Suprapubic skin (tissue), 4 donors: ENCODE measurements at places on chromosomes 12 and 14. TPM values are rescaled to one million over a fixed set of nuclear protein-coding genes. Genes with fewer than 3 reads are reported as not detected.
A peak's percentile ranks its signal among the peaks of the same experiment; 100 is the strongest.

Gene SLC22A17
- 26.2 TPM for total RNA-seq

GRCh38 chr14:53537422-53538315 lies 384.5 kb upstream of the DDHD1 start:
- no peaks in the 10 kb centered on the region for H3K27me3 ChIP-seq
- H3K4me1 ChIP-seq, result peaks cover 19% of the 10 kb centered on the region
- peak overlapping the region; percentile 58 for H3K27ac ChIP-seq
- H3K36me3 ChIP-seq, result no peaks in the 10 kb centered on the region

- no peak overlapping the region for H3K4me3 ChIP-seq
- H3K4me1 ChIP-seq, result no peaks in the 10 kb centered on the region
Measured at GRCh38 chr14:66910311-66910840, 278.9 kb upstream of the GARIN2 start.

Gene DPF3
- total RNA-seq, result 0.80 TPM

DNA sequence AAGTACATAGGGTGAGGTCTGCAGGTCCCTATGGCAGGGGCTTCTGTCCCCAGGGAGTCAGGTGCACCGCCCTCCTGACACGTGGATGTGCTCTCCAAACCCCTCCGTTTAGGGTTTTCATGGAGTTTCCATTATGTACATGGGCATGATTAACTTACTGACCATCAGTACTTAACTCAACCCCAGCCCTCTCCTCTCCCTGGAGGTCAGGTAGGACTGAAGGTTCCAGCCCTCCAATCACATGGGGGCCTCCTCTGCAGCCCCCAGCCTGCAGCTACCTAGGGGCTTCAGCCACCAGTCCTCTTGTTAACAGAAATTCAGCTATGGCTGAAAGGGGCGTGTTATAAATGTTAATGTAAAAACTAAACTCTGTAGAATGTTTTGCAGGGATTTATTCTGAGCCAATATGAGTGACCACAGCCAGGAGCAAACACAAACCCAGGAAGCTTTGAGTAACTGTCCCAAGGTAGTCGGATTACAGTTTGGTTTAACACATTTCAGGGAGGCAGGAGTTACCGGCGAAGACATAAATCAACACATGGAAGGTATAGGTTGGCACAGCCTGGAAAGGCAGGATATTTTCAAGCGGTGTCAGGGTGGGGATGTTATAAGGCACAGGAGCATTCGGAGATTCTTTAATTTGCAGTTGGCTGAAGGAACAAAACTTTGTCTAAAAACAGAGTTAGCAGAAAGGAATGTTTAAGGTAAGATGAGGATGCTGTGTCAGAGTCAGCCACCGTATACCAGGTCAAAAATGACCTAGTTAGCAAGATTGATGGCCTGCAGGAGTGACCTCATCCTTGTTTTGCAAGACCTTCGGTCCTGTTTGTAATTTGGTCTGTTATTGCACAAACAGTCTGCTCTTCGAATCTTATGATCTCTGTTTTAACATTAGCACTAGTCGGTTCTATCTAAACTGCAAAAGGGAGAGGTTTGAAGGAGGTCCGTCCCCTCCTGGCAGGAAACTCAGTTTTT lies 75.2 kb downstream of the TNFAIP2 start:
- DNase-seq, result peak; percentile 74
- H3K4me3 ChIP-seq, result no peak overlapping the region
- H3K27ac ChIP-seq, result peak overlapping the region; percentile 83
- H3K27me3 ChIP-seq, result no peaks in the 10 kb centered on the region
- H3K36me3 ChIP-seq, result no peaks in the 10 kb centered on the region

GRCh38 chr12:16043480-16043879 lies 132.3 kb downstream of the DERA start:
- DNase-seq, result no peak
- peaks cover 8% of the 10 kb centered on the region for H3K36me3 ChIP-seq
- H3K27ac ChIP-seq, result no peak overlapping the region
- H3K4me3 ChIP-seq, result no peak overlapping the region

DNA sequence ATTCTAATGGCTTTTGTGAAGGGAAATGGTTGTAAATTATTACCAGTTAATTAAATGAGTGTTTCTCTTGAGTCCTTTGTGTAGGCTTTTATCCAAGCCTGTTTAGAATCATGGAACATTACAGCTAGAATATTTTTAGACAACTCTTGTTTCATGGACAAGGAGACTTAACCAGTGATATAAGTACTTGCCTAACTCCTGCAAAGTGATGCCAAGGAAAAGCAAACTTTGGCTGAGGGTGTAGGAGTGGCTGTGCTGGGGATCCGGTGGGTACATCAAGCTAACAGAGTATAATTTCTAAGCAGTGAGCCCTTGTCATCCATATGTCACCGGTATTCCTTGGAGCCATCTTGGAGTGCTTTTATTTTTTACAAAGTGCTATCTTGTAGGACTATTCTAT lies 61.5 kb downstream of the PRKCH start:
- H3K27me3 ChIP-seq, result no peaks in the 10 kb centered on the region
- H3K27ac ChIP-seq, result no peak overlapping the region
- peaks cover 23% of the 10 kb centered on the region for H3K4me1 ChIP-seq
- DNase-seq, result no peak

DNA sequence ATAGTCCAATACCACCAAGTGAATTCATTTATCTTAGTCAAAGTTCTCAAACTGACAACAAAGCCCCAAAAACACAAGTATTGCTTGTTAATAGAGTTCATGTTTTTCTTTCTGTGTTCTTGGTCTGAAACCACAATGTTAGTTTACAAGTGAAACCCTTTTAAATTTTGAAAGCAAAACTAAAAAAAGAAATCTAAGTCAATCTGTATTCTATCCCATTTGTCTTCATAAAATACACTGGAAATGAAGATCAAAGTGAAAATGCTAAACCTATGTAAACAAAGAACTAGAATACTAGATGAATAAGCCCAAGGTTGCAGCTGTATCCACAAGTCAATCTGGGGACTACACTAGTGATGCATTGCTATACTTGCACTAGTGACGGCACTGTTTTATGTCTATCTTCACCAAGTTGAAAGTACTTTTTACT lies 10.4 kb downstream of the MAP4K5 start:
- H3K4me1 ChIP-seq, result peaks cover 45% of the 10 kb centered on the region
- no peak for DNase-seq
- no peak overlapping the region for H3K4me3 ChIP-seq
- no peaks in the 10 kb centered on the region for H3K27me3 ChIP-seq
- H3K27ac ChIP-seq, result peak overlapping the region; percentile 53
- H3K36me3 ChIP-seq, result no peaks in the 10 kb centered on the region

DNA sequence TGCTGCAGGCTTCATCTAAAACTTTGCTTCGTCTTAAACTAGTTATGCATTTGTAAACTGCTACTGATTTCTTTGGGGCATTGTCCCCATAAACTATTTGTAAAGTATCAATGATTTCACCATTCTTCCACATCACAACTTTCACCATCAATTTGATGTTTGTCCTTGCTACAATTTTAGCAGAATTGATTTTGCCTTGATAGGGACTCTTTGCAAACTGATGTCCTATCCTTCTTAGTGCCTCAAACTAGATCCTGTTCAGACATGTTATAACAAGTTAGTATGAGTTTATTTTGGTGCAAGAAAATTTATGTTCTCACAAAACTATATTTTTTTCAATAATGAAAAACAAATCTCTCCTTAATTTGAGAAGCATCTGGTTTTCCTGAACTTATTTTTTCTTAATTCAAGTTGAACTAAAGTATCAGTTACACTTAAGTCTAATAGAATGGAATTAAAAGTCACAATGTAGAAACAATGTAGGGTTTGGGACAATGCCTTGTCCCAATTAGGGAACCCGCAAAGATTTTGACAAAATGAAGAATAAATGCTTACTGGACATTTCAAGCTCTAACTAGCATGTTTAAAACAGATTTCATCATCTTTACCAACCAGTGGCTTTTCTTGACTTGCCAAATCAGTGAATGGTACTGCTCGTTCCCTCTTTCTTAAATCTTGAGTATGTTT lies 10.1 kb upstream of the ARID4A start:
- H3K36me3 ChIP-seq, result peaks cover 74% of the 10 kb centered on the region
- peaks cover 9% of the 10 kb centered on the region for H3K4me1 ChIP-seq
- H3K27me3 ChIP-seq, result no peaks in the 10 kb centered on the region
- no peak overlapping the region for H3K27ac ChIP-seq
- no peak overlapping the region for H3K4me3 ChIP-seq

Gene CMA1
- total RNA-seq, result not detected

DNA sequence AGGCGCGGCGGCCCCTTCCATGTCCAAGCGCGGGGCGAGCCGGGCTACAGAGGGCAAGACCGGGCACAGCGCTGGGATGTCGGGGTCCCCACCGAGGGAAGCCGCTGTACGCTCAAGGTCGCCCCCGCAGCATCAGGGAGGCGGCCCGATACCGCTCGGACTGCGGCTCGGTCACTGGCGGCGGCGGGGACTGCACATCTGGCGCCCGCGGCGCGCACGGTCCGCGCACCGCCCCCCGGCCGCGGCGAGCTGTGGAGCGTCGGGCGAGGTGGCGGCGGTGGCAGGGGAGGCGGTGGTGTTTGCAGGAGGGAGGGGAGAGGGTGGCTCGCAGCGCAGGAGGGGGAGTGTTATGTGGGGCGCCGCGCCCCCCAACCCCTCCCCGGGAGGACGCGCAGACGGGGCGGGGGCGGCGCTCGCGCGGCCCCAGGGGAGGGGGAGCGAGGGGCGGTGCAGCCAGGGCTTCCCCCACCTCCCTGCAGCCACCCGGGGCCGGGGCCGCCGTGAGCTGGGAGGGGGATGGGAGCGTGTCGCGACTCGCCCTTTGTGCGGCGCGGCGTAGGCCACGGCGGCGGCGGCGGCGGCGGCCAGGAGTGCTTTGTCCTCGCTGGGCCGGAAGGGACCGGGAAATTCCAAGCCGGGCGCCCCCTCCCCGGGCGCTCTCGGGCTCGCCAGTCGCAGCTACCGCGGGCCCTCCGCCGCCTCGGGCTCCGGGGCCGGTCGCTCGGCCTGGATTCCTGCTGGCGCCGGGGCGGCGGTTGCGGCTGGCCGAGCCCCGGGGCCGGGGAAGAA lies at the start of gene NUAK1:
NUAK1 (minus strand) TSS at position 322 of the 789 bp plus-strand sequence; CDS start at position 21, 301 bp downstream.
- DNase-seq, result peak; percentile 79
- H3K27ac ChIP-seq, result peak within 1 kb of the TSS; percentile 99
- no peaks in the 10 kb centered on the region for H3K36me3 ChIP-seq
- H3K27me3 ChIP-seq, result peaks cover 2% of the 10 kb centered on the region

- H3K36me3 ChIP-seq, result no peaks in the 10 kb centered on the region
- no peak overlapping the region for H3K27ac ChIP-seq
- H3K4me1 ChIP-seq, result no peaks in the 10 kb centered on the region
- no peaks in the 10 kb centered on the region for H3K27me3 ChIP-seq
Measured at GRCh38 chr12:70443062-70443673, 77.1 kb downstream of the KCNMB4 start.

- H3K36me3 ChIP-seq, result no peaks in the 10 kb centered on the region
- no peaks in the 10 kb centered on the region for H3K4me1 ChIP-seq
- no peak for DNase-seq
- no peak overlapping the region for H3K4me3 ChIP-seq
Measured at GRCh38 chr12:22117563-22118237, 71.7 kb downstream of the CMAS start.

- H3K4me3 ChIP-seq, result no peak overlapping the region
- H3K36me3 ChIP-seq, result no peaks in the 10 kb centered on the region
- no peaks in the 10 kb centered on the region for H3K4me1 ChIP-seq
- H3K27me3 ChIP-seq, result no peaks in the 10 kb centered on the region
- no peak overlapping the region for H3K27ac ChIP-seq
Measured at GRCh38 chr14:66476964-66477363, 9.2 kb upstream of the CCDC196 start.

- H3K27me3 ChIP-seq, result no peaks in the 10 kb centered on the region
- H3K36me3 ChIP-seq, result no peaks in the 10 kb centered on the region
- no peak overlapping the region for H3K27ac ChIP-seq
- H3K4me1 ChIP-seq, result no peaks in the 10 kb centered on the region
- DNase-seq, result no peak
- H3K4me3 ChIP-seq, result no peak overlapping the region
Measured at GRCh38 chr14:63308723-63309317, 9.9 kb downstream of the GPHB5 start.

DNA sequence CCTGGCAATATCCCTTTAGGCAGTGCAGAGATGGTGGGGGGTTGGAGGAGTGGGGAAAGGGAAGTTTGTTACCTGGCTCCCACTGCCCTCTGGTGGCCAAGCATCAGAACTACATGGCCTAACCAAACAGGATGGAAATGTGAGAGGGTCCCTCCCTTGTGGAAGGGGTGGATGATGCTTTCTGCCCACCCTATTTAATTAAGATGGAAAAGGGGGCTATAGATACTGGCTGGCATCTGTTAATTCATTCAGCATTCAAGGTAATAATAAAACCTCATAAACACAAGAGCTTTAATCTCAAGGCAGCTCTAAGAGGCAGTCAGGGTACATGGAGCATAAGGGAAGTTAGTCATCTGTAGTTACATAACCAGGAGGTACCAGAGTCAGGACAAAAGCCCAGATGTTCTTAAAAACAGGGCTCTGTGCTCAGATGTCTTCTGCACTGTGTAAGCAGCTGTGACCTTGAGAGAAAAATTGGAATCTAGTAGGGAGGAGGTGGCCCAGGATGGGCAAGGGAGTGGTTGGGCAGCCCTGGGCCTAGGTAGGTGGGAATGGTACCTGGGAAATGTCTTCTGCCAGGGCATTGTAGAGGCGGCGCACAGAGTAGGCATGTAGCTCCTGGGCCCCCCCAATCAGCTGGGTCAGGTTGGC lies 4.6 kb downstream of the AP1G2 start:
- no peak overlapping the region for H3K4me3 ChIP-seq
- H3K36me3 ChIP-seq, result peaks cover 54% of the 10 kb centered on the region
- DNase-seq, result peak; percentile 67
- peaks cover 24% of the 10 kb centered on the region for H3K4me1 ChIP-seq
- H3K27me3 ChIP-seq, result no peaks in the 10 kb centered on the region

Gene IGF1
- total RNA-seq, result 14.2 TPM

Gene GIT2
- total RNA-seq, result 25.3 TPM

DNA sequence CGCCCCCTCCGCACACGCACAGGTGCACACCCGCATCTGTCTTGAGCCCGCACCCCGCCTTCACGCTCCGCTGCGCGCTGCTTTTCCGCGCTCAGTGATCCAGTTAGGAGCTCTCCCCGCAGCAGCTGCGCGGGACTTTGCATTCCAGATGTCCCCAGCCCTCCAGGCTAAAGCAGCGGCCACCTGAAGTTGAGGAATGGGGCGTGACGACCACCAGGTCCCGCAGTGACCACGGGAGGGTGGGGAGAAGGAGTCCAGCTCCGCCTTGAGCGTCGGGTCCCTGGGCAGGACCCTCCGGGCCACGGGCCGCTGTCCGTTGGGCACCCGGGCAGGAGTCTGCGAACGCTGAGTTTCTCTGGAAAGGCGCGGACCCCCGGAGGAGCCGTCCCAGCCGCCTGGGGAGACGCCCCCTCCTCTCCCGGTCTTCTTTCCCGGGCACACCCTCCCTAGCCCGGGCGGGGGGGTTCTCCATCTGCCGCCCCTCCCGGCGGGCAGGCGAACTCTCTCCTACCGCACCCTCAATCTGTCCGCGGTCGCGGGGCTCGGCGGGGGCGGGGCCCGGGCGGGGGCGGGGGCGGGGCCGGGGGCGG lies 334 bp upstream of the TMEM132C start:
- DNase-seq, result no peak
- H3K4me3 ChIP-seq, result peak overlapping the region; percentile 49
- peaks cover 30% of the 10 kb centered on the region for H3K4me1 ChIP-seq
- H3K27ac ChIP-seq, result no peak overlapping the region
- H3K36me3 ChIP-seq, result no peaks in the 10 kb centered on the region

GRCh38 chr14:101908795-101909194 lies 55.6 kb upstream of the DYNC1H1 start:
- H3K4me3 ChIP-seq, result no peak overlapping the region
- no peaks in the 10 kb centered on the region for H3K4me1 ChIP-seq
- DNase-seq, result no peak

Gene MYH6
- total RNA-seq, result not detected

Gene FOXN4
- not detected for total RNA-seq
